ENCODE measurements at places on chromosomes 13 and 19.

DNA sequence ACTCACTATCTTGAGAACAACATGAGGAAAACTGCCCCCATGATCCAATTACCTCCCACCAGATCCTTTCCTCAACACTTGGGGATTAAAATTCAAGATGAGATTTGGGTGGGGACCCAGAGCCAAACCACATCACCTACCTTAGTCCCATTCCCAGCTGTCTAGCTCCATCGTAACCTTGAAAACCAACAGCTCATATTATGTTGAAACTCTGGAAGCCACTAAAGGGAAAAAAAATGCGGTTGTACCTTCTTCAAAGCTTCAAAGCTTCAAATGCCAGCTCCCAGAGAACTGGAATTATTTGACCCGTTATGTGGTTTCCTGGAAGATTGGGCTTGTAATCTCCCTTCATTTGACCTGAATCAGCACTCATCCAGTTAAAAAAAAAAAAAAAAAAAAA lies 223.1 kb upstream of the GPC6 start:
- DNase-seq = no peak

GRCh38 chr19:12763100-12763499 lies 11.5 kb downstream of the BEST2 start:
- no peak for DNase-seq

- DNase-seq = no peak
Measured at GRCh38 chr13:106520251-106521054, 15.0 kb downstream of the EFNB2 start.

DNA sequence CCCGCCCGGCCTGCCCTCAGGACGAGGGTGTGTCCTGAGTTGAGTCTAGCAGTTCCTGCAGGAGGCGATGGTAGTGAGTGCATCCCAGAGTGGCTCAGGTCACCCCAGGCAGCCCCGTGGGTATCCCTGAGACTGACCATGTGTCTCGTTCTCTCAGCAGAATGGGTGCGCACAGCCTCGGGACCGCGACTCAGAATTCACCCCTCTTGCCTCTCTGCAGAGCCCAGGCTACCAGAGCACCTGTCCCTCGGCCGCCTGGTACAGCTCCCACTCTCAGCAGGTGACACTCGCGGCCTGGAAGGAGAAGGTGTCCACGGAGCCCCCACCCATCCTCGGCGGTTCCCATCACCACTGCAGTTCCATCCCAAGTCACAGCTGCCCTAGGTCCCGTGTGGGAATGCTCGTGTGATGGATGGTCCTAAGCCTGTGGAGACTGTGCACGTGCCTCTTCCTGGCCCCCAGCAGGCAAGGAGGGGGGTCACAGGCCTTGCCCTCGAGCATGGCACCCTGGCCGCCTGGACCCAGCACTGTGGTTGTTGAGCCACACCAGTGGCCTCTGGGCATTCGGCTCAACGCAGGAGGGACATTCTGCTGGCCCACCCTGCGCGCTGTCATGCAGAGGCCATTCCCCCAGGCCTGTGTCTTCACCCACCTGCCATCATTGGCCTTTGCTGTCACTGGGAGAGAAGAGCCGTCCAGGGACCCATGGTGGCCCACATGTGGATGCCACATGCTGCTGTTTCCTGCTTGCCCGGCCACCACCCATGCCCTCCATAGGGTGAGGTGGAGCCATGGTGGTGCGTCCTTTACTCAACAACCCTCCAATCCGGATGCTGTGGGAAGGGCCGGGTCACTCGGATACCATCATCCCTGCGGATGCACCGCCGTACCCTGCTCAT lies 87.1 kb upstream of the MCF2L start:
- no peak for DNase-seq

- DNase-seq = no peak
Measured at GRCh38 chr19:17719730-17720400, 585 bp downstream of the MAP1S start.

DNA sequence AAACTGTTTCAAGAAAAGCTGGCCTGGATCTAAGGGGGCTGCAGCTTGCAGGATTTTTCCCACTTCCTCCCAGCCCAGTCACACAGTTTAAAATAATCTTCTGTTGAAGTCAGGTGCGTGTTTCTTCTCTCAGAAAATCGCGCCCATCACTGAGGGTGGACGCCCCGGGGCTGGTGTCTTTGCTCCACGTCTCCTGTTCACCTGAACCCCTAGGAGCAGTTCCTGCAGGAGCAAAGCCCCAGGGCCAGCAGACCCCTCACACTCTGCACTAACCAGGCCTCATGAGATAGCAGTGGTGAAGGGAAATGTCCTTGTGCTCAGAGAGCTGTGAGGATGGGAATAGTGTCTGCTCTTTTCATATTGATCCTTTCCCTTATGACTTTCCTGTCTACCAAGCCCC lies 920 bp upstream of the SIGLEC7 start:
- DNase-seq = no peak

GRCh38 chr19:53537521-53538377 lies at the start of gene ZNF331:
Gene ZNF331, plus strand, starts transcription at chr19:53538145. Its CDS starts 31,232 bp downstream, at chr19:53569377.
- DNase-seq = peak; percentile 40

- DNase-seq = no peak
Measured at GRCh38 chr19:41415154-41415571, 12.0 kb downstream of the B3GNT8 start.

- DNase-seq = peak; percentile 65
Measured at GRCh38 chr19:2047449-2048103, 3.5 kb downstream of the MKNK2 start.

GRCh38 chr13:87334176-87334575 lies 337.0 kb upstream of the SLITRK5 start:
- DNase-seq = no peak

DNA sequence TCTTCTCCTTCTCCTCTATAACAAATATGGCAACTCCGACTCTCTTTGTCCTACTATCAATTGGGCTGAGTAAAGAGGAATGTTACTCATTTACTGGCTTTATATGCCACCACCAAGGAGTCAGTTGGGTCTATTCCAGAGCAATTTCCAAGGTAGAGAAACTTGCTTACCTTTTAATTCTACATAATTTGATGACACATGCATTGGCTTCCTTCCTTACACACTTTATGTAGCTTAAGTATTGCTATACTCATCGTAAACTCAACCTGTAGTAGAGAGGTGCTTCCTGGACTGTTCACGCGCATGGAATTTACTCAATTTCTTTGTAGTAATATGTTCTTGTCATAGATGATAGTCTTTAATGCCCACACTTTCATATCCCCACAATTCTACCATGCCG lies 160.7 kb downstream of the LMO7 start:
- DNase-seq = no peak

DNA sequence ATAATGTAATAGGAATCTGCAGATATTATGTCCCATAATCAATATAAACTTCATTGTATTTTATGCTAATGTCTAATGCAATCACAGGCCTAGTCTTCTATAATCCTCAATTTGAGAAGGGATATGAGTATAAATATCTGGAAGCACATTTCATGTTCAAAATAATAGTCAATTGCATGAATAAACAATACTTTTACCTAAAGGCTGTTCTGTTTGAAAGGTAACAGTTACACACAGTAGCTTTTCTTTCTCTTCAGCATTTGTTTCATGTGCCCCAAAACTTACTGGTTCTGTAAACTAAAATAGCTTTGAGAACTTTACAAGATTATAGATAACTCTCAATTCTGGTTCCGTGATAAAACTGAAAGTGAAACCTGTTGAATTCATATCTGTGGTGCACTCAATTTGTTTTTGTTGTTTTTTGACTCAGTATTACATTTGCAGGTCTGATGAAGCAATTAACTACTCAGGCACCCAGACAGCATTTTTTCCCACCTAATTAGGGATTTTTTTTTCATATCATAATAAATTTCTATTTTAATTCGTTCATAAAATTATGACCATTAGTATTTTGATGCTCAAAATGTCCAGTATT lies 1193.8 kb downstream of the SLITRK1 start:
- DNase-seq = peak; percentile 22

GRCh38 chr13:44032802-44033201 lies 153.1 kb downstream of the LACC1 start:
- no peak for DNase-seq

DNA sequence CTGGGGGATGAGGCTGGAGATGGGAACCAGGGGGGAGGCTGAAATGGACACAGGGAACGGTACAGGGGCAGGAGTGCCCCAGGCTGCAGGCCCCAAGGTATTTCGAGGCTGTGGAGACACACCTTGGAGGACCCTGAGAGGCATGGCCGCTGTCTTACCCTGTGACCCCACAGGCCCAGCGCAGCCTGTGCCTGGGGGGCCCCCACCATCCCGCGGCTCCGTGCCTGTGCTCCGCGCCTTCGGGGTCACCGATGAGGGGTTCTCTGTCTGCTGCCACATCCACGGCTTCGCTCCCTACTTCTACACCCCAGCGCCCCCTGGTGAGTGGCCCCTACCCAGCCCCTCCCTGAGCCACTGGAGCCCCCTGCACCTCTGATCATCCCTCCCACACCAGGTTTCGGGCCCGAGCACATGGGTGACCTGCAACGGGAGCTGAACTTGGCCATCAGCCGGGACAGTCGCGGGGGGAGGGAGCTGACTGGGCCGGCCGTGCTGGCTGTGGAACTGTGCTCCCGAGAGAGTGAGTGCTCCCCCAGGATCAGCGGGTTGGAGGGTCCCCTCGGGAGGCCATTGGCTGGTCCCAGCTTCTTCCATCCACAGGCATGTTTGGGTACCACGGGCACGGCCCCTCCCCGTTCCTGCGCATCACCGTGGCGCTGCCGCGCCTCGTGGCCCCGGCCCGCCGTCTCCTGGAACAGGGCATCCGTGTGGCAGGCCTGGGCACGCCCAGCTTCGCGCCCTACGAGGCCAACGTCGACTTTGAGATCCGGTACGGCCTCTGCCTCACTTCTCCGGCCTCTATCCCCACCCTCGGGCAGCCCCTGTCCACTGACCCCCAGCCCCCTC lies 16.9 kb upstream of the SPIB start:
- DNase-seq = no peak

GRCh38 chr19:49390929-49391359 lies 2.9 kb downstream of the KASH5 start:
- no peak for DNase-seq

DNA sequence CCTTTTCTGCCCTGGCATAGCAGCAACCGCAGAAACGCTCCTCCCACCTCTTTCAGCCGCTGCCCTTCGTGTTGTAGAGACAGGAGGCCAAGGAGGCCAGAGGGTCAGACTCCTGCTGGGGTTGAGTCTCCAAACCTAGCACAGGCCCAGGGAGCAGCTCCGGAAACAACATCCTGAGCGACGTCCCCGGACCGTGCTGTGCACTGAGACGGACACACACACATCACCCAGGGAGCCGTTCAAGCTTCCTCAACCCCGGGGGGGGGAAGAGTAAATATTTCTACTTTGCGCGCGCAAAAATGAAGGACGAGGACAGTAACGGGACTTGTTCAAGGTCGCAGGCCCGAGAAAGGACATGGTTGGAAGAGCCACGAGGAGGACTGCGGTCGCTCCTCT lies 657 bp downstream of the ZNF550 start:
- peak; percentile 10 for DNase-seq

GRCh38 chr13:84670245-84670644 lies 788.0 kb upstream of the SLITRK1 start:
- DNase-seq = no peak

- peak; percentile 79 for DNase-seq
Measured at GRCh38 chr19:18428787-18429674, 8.9 kb downstream of the ISYNA1 start.

GRCh38 chr13:60617991-60618733 lies 221.1 kb downstream of the TDRD3 start:
- DNase-seq = peak; percentile 4

GRCh38 chr13:89920461-89920860 lies 1427.0 kb upstream of the MIR17HG start:
- no peak for DNase-seq

DNA sequence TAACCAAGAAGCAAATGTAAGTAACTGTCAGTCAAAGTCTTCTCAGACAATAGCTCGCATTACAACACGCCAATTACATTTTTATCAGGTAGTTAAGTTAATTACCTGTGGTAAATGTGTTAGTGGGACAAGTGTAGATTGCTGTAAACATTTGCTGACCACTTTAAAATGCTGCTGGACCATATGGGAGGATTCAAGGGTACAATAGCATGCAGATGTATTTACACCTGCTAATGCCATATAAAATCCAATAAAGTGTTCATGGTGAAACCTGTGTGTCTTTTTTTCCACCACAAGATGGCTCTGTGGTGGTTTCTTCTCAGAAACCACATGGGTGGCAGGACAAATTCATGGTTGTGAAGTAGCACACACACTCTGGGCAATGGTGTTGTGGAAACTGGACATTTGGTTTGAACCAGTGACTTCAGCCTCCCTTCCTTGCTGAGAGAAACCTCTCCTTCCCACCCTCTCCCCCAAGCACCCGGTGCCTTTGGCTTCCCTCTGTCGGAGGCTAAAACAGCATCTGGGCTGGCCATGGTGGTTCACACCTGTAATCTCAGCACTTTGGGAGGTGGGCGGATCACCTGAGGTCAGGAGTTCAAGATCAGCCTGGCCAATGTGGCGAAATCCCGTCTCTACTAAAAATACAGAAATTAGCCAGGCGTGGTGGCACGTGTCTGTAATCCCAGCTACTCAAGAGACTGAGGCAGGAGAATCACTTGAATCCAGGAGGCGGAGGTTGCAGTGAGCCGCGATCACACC lies 18.1 kb upstream of the GTF3A start:
- DNase-seq = peak; percentile 32

DNA sequence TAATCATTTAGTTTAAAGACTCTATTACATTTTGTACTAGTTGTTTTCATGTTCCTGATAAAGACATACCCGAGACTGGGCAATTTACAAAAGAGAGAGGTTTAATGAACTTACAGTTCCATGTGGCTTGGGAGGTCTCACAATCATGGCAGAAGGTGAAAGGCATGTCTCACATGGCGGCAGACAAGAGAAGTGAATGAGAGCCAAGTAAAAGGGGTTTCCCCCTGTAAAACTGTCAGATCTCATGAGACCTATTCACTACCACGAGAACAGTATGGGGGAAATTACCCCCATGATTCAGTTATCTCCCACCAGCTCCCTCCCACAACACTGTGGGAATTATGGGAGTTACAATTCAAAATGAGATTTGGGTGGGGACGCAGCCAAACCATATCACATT lies 129.2 kb downstream of the PAN3 start:
- DNase-seq = no peak

GRCh38 chr13:88345171-88345847 lies 674.1 kb downstream of the SLITRK5 start:
- DNase-seq = no peak

DNA sequence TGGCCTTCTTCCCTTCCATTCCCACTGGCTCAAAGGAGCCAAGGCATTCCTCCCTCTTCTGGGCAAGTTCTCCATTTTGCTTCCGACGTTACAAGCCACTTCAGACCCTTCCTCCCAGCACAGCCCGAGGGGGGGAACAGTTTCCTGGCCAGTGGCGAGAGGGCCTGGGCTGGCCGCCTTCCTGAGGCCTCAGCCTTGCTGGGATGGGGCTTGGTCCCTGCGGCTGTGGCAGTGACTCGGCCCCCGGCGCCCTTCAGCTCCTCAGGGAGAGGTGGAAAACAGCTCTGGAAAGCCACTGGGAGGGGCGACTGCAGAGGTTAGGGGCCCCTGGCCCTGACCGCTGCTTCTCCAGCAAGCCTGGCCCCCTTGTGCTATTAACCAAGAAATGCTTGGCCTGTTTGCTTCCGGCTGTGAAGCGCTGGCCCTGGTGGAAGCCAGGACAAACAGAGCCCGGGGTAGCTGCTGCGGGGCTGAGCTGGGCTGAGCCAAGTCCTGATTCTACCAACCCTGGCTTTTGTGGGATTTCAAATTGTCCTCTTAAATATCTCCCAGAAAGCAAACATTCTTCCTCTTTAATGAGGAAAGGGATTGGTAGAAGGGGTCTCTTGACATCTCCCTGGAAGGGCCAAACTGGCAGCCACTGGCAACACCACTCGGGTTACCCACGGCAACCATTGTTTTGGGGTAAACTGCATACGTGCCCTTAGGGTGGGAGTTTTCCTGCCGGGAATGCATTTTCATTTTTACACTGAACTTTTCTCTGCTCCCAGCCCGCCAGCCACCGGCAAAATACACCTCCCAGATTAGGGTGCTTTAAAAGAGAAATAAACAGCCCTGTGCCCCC lies 38.7 kb downstream of the C13orf46 start:
- DNase-seq = no peak
